GM23248 (cell line): ENCODE measurements at places on chromosomes 1 and 21. TPM values are rescaled to one million over a fixed set of nuclear protein-coding genes. Genes with fewer than 3 reads are reported as not detected.

RNF186 gene
- total RNA-seq, result not detected in 2 replicates

SOX13 gene
- total RNA-seq, result 5.5 and 5.8 TPM in 2 replicates

FTCD gene
- not detected in 2 replicates for total RNA-seq

CLCNKA gene
- not detected in 2 replicates for total RNA-seq

SON gene
- 106 and 109 TPM in 2 replicates for total RNA-seq

CDA gene
- total RNA-seq, result 3.0 and 5.9 TPM in 2 replicates

AUNIP gene
- total RNA-seq, result 1.6 and 2.2 TPM in 2 replicates

AHDC1 gene
- 5.3 and 5.8 TPM in 2 replicates for total RNA-seq

CFHR1 gene
- not detected in 2 replicates for total RNA-seq

ETV3L gene
- not detected in 2 replicates for total RNA-seq

KIFAP3 gene
- 23.4 and 30.7 TPM in 2 replicates for total RNA-seq

C1orf116 gene
- not detected in 2 replicates for total RNA-seq

TCHH gene
- total RNA-seq, result 0.22 TPM in 1 of 2 replicates, not detected in the other

MYBPHL gene
- not detected in 2 replicates for total RNA-seq

OR10J1 gene
- total RNA-seq, result not detected in 2 replicates

OR2L3 gene
- total RNA-seq, result not detected in 2 replicates

SPATA21 gene
- total RNA-seq, result not detected in 2 replicates

ARV1 gene
- 25.0 and 30.2 TPM in 2 replicates for total RNA-seq

MEGF6 gene
- total RNA-seq, result 108 and 129 TPM in 2 replicates

ADAMTS1 gene
- total RNA-seq, result 165 and 166 TPM in 2 replicates

RGS16 gene
- total RNA-seq, result 0.11 and 0.89 TPM in 2 replicates

OVAAL gene
- not detected in 2 replicates for total RNA-seq

LRRC71 gene
- 0.32 TPM in 1 of 2 replicates, not detected in the other for total RNA-seq

SKI gene
- total RNA-seq, result 23.1 and 26.8 TPM in 2 replicates
